ENCODE measurements at places on chromosomes 2 and 18. TPM values are rescaled to one million over a fixed set of nuclear protein-coding genes. Genes with fewer than 3 reads are reported as not detected.

The IL37 gene
- total RNA-seq, result not detected

The LYG2 gene
- not detected for total RNA-seq

The KLHL14 gene
- total RNA-seq, result 0.33 TPM

The FLACC1 gene
- 1.6 TPM for total RNA-seq

The NXPH2 gene
- total RNA-seq, result not detected

The COL6A3 gene
- total RNA-seq, result 907 TPM

The PECR gene
- 6.3 TPM for total RNA-seq

The NEUROD1 gene
- not detected for total RNA-seq

The KCNJ3 gene
- under 0.01 TPM for total RNA-seq

The SLC16A14 gene
- 7.5 TPM for total RNA-seq

The SCN9A gene
- 12.5 TPM for total RNA-seq

The LYG1 gene
- 0.80 TPM for total RNA-seq

The POU3F3 gene
- 0.32 TPM for total RNA-seq

- no peak overlapping the region for H3K27ac ChIP-seq
- H3K36me3 ChIP-seq, result no peaks in the 10 kb centered on the region
- no peak overlapping the region for H3K4me3 ChIP-seq
- no peaks in the 10 kb centered on the region for H3K4me1 ChIP-seq
Observed at GRCh38 chr2:59538398-59538911, 1015.0 kb downstream of the BCL11A start.

DNA sequence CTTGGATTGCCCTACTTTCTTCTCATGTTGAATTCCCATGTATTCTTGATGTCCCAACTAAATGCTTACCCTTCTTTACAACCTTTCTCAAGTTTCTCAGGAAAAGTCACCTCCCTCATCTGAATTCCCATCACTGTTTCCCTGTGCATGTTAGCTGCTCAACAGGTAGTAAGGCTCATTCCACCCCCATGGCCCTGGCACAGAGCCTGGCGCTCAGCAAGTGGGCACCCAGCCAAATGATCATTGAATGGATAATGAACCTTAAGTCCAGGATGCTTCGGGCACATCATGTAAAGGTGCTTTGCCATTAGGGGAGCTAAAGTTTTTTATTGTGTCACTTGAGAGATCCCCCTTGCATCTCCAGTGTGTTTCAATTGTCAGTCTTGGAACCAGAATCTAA, 124.0 kb downstream of the PKP4 start:
- H3K27ac ChIP-seq, result no peak overlapping the region
- H3K27me3 ChIP-seq, result no peaks in the 10 kb centered on the region
- H3K4me3 ChIP-seq, result no peak overlapping the region
- peak; percentile 23 for DNase-seq

GRCh38 chr2:235135990-235136561, 184.3 kb downstream of the SH3BP4 start:
- no peaks in the 10 kb centered on the region for H3K27me3 ChIP-seq
- peak; percentile 84 for DNase-seq
- H3K4me1 ChIP-seq, result no peaks in the 10 kb centered on the region
- H3K36me3 ChIP-seq, result no peaks in the 10 kb centered on the region

- DNase-seq, result no peak
- H3K4me3 ChIP-seq, result no peak overlapping the region
- H3K4me1 ChIP-seq, result peaks cover 10% of the 10 kb centered on the region
- H3K27ac ChIP-seq, result no peak overlapping the region
Observed at GRCh38 chr18:37567994-37568359, 2.4 kb upstream of the CELF4 start.

GRCh38 chr2:40751981-40752380, 300.1 kb upstream of the SLC8A1 start:
- no peaks in the 10 kb centered on the region for H3K36me3 ChIP-seq
- no peaks in the 10 kb centered on the region for H3K4me1 ChIP-seq
- no peak for DNase-seq
- no peaks in the 10 kb centered on the region for H3K27me3 ChIP-seq
- no peak overlapping the region for H3K27ac ChIP-seq

GRCh38 chr2:83342860-83343329, 1116.2 kb downstream of the SUCLG1 start:
- no peaks in the 10 kb centered on the region for H3K4me1 ChIP-seq
- no peaks in the 10 kb centered on the region for H3K36me3 ChIP-seq
- no peak overlapping the region for H3K27ac ChIP-seq
- no peak overlapping the region for H3K4me3 ChIP-seq
- no peaks in the 10 kb centered on the region for H3K27me3 ChIP-seq

GRCh38 chr18:46899274-46899948, 17.9 kb downstream of the PIAS2 start:
- DNase-seq, result no peak
- no peak overlapping the region for H3K4me3 ChIP-seq
- H3K4me1 ChIP-seq, result no peaks in the 10 kb centered on the region
- no peaks in the 10 kb centered on the region for H3K36me3 ChIP-seq
- H3K27ac ChIP-seq, result no peak overlapping the region

DNA sequence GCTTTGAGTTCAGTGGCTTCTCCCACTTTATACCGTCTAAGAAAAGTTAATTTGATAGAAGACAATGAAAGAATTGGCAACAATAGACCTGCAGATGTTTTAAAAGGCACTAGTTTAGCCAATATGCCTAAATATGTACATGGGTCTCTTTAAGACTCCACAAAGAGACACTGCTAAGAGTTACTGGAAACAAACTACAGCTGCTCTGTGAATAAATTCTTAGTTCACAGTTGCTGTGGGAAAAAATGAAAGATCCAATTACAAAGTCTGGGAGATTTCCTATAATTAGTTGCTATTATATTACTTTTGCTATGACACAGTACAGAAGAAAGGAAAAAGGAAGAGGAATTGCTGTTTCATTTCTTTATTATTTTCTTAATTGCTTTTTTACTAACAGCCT, 34.3 kb downstream of the SCN9A start:
- no peaks in the 10 kb centered on the region for H3K4me1 ChIP-seq
- no peak overlapping the region for H3K27ac ChIP-seq
- H3K36me3 ChIP-seq, result no peaks in the 10 kb centered on the region

GRCh38 chr2:46493241-46493970, 14.0 kb downstream of the TMEM247 start:
- no peaks in the 10 kb centered on the region for H3K27me3 ChIP-seq
- H3K27ac ChIP-seq, result no peak overlapping the region
- no peaks in the 10 kb centered on the region for H3K36me3 ChIP-seq
- no peak for DNase-seq

DNA sequence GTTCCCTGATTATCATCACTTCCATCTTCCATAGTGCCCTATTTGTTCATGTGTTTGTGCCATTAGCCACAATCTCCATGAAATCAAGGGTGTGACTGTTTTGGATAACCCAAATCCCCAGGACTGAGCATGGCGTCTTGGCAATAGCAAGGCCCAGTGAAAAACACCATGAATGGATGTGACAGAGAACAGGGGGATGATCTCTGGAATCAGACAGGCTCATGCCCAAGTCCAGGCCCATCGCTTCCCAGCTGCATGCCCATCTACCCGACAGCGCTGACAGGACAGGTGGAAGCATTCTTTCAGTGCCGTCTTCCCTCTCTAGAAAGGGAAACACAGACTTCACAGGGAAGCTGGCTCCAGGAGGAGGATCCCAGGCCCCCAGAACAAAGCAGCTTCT, 50.0 kb downstream of the HDLBP start:
- peaks cover 15% of the 10 kb centered on the region for H3K4me1 ChIP-seq
- H3K4me3 ChIP-seq, result no peak overlapping the region
- no peak overlapping the region for H3K27ac ChIP-seq
- H3K27me3 ChIP-seq, result no peaks in the 10 kb centered on the region
- no peak for DNase-seq

DNA sequence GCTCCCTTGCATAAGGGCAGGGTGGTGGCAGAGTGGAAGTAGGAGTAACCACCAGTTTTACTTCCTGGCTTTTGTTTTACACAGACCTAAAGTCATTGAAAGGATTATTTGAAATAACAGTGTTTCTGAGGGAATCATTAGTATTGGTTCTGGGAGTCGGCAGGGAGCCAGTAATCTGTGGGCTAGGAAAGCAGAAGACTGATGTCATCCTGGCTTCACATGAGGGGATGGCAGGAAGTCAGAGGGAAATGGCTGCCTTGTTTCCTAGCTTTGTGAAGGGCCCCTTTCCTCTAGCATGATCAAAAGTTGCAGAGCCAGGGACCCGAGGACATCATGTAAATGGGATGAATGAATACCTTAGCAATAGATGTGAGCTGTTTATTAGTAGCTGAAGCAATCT, 792.6 kb downstream of the CPS1 start:
- no peak for DNase-seq
- H3K27me3 ChIP-seq, result no peaks in the 10 kb centered on the region
- H3K27ac ChIP-seq, result no peak overlapping the region
- no peaks in the 10 kb centered on the region for H3K4me1 ChIP-seq
- H3K36me3 ChIP-seq, result no peaks in the 10 kb centered on the region

GRCh38 chr18:3579701-3580100, 129.7 kb downstream of the TGIF1 start:
- H3K36me3 ChIP-seq, result no peaks in the 10 kb centered on the region
- no peaks in the 10 kb centered on the region for H3K27me3 ChIP-seq
- DNase-seq, result no peak

DNA sequence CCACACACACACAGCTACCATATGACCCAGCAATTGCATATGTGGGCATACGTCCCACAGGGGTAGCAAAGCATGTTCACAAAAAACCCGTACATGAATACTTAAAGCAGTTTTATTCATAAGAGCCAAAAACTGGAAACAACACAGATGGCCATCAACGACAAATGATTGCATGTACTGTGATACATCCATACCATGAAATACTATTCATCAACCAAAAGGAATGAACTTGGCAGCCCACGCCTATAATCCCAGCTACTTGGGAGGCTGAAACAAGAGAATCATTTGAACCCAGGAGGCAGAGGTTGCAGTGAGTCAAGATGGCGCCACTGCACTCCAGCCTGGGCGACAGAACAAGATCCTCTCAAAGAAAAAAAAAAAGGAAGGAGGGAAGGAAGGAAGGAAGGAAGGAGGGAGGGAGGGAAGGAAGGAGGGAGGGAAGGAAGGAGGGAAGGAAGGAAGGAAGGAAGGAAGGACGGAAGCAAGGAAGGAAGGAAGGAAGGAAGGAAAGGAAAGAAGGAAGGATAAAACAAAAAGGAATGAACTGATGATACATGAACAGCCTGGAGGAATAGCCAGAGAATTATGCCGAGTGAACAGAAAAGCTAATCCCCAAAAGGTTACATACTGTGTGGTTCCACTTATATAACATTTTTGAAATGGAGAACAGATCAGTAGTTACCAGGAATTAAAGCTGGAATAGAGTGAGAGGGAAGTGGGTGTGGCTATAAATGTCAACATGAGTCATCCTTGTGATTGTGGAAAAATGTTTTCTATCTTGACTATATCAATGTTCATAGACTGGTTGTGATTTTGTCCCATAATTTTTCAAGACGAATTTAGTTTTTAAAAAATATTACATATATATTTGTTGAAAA, 19.6 kb upstream of the YPEL5 start:
- H3K27ac ChIP-seq, result no peak overlapping the region
- no peaks in the 10 kb centered on the region for H3K36me3 ChIP-seq
- DNase-seq, result no peak
- H3K27me3 ChIP-seq, result no peaks in the 10 kb centered on the region
- H3K4me3 ChIP-seq, result no peak overlapping the region
- H3K4me1 ChIP-seq, result no peaks in the 10 kb centered on the region

- H3K36me3 ChIP-seq, result no peaks in the 10 kb centered on the region
- DNase-seq, result no peak
- H3K27ac ChIP-seq, result peak overlapping the region; percentile 84
- peak overlapping the region; percentile 2 for H3K4me3 ChIP-seq
Observed at GRCh38 chr2:26757873-26758789, 6.0 kb upstream of the SLC35F6 start.

DNA sequence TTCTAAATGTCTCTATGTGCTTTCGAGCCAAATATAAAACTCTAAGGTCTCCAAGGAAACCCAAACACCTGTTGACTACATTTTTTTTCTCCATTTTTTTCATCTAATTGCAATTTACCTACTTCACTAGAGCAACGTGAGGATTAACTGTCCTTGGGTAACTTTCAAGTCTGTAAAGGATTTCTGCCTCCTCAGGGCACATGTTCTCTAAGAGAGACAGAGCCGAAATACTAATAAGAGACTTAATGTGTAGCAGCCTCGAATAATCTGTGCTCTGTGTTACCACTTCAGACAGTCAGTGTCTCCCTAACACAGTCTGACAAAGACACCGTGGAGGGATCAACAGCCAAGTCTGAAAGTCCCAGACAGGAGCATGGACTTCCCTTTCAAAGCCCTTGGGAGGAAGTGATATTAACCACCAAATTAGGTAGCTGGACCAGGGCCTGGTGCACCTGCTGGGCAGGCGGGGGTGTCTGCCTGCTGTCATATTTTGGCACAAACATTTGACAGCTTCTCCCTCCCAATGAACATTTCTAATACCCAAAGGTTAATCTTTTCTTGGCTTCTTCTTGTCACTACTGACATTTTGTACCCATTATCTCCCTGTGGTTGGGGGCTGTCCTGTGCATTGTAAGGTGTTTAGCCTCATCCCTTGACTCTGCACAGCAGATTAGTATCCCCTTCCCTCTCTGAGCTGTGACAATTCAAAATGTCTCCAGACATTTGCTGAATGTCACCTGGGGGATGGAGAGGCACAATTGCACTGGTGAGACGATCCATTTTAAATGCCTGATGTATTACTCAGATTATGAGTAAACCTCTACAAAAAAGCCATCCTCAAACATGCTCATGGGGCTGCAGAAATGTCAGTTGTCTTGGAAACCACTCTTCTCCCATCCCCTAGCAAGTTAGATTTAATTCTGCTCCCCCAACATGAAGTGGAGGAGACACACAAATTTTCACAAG, 45.7 kb upstream of the LYPD1 start:
- no peaks in the 10 kb centered on the region for H3K27me3 ChIP-seq
- H3K4me3 ChIP-seq, result no peak overlapping the region
- no peak for DNase-seq
- H3K27ac ChIP-seq, result no peak overlapping the region
- no peaks in the 10 kb centered on the region for H3K36me3 ChIP-seq

DNA sequence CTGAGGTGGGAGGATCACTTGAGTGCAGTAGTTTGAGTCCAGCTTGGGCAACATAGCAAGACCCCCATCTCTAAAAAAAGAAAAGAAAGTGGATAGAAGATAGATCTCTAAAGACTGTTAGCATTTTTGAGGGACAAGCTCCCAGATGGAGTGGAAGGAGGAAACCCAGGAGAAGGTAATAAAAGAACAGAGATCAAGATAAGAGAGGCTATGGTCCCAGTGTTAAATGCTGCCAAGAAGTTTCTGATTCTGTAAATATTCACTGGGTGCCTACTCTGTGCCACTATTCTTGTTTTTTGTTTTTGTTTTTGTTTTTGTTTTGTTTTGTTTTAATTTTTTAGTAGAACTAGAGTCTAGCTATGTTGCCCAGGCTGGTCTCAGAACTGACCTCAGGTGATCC, 26.2 kb downstream of the FZD5 start:
- H3K4me3 ChIP-seq, result no peak overlapping the region
- DNase-seq, result no peak
- no peaks in the 10 kb centered on the region for H3K36me3 ChIP-seq
- no peaks in the 10 kb centered on the region for H3K4me1 ChIP-seq
- no peaks in the 10 kb centered on the region for H3K27me3 ChIP-seq
- H3K27ac ChIP-seq, result no peak overlapping the region
